Right kidney (tissue), 9 donors: ENCODE measurements at places on chromosomes 7 and 10.

GRCh38 chr10:60171436-60172013 lies 218.2 kb downstream of the ANK3 start:
- DNase-seq: no peak

DNA sequence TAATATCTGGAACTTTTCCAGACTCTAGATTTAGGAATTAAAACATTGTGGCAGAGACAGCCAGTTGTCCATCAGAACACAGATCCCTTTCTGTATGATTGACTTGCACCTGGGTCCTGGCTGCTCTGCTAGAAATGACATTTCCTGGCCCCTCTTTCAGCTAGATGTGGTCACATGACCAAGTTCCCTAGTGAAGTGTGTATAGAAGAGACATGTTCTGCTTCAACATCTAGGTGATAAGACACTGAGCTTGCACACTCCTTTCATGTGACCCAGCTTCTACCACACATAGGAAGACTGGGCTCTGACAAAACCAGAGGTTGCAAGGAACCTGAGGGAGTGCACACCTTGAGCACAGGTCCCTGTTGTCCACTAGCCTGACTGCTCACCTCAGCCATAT lies 22.8 kb upstream of the DYNC1I1 start:
- no peak for DNase-seq

- DNase-seq: no peak
These were observed 531.6 kb upstream of the IGFBP3 start for GRCh38 chr7:46452561-46453135.

DNA sequence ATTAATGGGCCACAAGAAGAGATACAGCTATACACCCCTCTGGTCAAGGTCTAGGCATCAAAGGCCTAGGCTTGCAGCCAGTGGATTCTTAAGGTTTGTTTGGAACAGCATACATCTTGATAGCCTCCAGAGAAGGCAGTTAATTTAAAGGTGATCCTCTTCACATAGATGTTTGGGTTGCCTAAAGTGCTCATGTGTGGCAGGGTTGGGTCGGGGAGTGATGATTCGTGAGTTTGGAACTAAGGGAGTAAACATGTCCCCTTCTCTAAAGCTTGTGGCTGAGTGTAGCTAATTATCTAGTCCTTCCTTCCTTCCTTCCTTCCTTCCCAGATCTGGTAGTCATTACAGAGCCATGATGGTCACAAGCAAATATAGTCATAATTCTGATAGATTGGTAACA lies 12.4 kb downstream of the PCLO start:
- DNase-seq: no peak

GRCh38 chr10:70101668-70102067 lies 31.0 kb downstream of the AIFM2 start:
- DNase-seq: no peak

- DNase-seq: no peak
These were observed 247.7 kb upstream of the MGMT start for GRCh38 chr10:129219364-129219763.

DNA sequence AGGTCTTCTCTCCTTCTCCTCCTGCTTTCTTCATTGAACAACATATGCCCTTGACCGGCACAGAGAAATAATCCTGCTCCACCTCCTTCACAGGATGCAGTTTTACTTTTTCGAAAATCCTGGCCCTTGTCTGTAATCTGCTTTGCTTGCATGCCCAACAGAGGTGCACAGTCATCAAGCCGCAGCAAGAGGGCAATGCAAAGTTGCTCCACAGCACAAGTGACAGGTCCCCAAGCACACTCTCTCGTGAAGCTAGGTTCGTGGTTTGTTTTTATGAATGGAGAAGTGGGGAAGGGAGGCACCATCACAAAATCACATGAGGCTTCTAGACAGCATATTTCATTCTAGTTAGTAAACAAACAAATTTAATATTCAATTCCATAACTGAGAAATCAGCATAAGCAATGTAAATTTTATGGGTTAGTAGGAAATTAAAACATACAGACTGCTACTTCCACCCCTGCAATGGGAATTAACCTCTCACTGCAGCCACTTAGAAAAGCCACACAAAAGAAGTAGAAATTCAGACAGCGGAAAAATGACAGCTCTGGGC lies 178.8 kb downstream of the TPK1 start:
- no peak for DNase-seq

DNA sequence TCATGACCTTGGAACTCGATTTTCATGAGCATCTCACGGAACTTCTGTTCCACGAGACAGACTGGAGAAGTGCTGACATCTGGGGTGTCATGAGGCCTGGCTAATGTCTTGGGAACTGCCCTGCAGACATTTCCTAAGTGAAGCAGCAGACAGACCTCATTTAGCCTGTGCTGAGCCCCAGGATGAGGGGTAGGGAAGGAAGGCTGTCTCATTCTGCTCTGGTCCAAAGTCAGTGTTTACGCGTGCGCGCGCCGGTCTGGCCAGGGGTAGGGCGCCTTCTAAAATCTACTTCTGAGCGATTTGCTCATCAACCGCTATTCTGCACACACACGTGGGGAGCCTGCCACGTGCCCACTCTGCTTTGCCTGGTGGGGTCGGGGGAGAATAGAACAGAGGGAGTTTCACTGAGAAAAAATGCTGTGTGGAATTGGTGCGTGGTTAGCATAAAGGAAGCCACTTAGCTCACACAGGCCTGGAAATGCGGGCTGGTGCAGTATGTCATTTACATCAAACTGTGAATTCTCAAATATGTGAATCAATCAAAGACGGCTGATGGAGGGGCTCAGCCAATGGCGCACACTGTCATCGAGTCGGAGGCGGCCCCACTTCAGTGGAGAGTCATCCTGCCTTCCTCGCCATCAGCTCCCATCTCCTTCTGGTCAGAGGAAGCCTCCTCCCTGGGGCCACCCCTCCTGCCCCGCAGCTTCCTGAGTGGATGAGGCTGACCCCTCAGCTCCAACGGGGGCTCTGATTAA lies 335.1 kb downstream of the ADARB2 start:
- no peak for DNase-seq

GRCh38 chr7:55055479-55055878 lies 36.7 kb downstream of the EGFR start:
- no peak for DNase-seq

DNA sequence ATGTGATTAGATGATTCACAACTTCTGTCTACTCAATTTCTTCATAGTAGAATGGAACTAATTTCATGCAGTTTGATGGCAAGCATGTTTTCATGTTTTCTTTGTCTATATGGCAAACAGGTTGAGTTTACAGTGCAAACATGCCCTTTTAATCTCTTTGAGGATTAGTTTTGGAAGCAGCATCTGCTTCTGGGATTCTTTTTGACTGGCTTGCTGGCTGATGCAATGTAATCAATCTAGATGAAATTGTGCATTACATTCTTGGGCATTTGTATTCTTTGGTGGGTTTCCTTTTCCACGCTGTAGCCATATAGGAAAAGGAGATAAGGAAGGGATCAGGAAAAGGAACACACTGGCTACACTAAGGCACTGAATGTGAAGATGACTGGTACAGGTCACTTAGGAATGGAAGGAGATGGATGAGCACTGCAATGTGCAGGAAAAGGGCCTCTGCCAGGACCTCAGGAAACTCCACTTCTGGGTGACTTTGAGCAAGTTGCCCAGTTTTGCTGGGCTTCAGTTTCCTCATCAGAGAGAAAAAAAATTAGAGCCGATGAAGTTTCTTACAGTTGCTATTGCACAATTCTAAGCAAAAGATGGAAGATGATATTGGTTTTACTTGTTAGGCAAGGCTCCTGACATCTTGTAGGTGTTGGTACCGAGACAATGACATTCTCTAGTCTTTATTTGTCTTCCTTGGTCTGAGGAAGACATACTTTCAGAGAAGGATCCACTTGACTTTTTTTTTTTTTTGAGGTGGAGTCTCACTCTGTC lies 269.1 kb downstream of the SUGCT start:
- DNase-seq: no peak

DNA sequence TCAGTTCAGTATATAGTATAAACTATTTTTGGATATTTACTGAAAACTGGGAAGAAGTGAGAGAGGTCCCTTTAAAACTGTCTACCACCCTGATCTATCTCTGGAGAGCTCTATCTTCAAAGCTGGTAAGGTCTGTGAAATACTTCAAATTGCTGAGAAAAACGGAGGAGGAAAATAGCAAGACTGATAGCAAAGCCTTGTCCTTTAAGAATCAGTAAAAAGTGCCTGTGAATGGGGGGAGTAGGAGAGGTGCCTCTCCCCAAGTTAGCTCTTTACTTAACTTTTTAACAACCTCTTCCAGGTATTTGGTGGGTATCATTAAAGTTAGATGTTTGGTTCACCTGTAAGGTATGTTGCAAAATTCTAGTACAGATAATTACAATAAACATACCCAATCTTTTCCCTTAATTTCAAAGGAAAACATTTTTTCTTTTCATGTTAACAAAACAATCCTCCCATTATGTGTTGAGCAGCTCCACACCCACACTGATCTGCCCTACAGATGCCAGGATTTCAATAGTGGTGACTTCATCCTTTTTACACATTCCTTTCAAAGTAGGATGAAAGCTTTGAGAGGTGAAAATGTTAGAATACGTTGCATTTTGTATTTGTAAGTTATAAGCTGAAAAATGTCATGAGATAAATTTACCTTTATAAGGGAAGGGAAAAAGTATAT lies 149.2 kb downstream of the CRPPA start:
- no peak for DNase-seq

GRCh38 chr10:132841615-132841975 lies 55.6 kb upstream of the NKX6-2 start:
- DNase-seq: no peak

DNA sequence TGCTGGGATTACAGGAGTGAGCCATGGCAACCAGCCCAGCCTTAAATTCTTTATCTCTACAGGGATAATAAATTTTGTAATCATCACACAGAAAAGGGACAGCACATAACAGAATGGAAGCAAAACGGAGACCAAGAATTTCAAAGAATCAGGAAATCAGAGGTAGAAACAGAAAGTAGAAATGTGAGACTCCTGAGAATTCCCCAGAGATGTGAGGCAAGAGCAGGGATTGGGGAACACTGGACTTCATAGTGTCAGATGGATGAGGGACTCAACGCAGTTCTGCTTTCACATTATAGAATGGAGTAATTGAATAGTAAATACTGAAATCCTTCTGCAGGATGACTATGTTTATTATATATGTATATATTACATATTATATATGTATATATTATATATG lies 52.5 kb upstream of the MPP7 start:
- no peak for DNase-seq

GRCh38 chr7:99126921-99127553 lies 16.9 kb downstream of the SMURF1 start:
- no peak for DNase-seq

- DNase-seq: no peak
These were observed 76.7 kb upstream of the HABP2 start for GRCh38 chr10:113476191-113476590.

DNA sequence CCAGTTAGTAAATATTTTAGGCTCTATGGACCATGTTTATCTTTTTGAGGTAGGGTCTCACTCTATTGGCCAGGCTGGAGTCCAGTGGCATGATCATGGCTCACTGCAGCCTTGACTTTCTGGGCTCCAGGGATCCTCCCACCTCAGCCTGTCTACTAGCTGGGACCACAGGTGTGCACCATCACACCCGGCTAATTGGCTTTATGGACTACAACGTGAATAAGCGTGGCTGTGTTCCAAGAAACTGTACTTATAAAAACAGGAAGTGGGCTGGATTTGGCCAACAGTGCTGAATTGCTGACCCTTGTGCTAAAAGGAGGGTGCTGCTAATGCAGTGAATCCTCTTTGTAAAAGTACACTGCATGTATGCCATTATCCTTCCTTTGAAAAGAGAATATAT lies 111.7 kb upstream of the CDK13 start:
- peak; percentile 11 for DNase-seq

DNA sequence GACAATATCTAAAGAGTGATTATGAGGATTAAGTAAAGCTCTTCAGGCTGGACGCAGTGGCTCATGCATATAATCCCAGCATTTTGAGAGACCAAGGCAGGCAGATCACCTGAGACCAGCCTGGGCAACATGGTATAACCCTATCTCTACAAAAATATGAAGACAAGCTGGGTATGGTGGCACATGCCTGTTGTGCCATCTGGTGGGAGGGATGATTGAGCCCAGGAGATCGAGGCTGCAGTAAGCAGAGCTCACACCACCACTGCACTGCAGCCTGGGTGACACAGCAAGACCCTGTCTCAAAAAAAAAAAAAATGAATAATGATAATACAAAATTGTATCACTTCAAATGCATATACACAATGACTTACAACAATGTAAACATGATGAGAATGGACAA lies 195.6 kb upstream of the AUTS2 start:
- no peak for DNase-seq

DNA sequence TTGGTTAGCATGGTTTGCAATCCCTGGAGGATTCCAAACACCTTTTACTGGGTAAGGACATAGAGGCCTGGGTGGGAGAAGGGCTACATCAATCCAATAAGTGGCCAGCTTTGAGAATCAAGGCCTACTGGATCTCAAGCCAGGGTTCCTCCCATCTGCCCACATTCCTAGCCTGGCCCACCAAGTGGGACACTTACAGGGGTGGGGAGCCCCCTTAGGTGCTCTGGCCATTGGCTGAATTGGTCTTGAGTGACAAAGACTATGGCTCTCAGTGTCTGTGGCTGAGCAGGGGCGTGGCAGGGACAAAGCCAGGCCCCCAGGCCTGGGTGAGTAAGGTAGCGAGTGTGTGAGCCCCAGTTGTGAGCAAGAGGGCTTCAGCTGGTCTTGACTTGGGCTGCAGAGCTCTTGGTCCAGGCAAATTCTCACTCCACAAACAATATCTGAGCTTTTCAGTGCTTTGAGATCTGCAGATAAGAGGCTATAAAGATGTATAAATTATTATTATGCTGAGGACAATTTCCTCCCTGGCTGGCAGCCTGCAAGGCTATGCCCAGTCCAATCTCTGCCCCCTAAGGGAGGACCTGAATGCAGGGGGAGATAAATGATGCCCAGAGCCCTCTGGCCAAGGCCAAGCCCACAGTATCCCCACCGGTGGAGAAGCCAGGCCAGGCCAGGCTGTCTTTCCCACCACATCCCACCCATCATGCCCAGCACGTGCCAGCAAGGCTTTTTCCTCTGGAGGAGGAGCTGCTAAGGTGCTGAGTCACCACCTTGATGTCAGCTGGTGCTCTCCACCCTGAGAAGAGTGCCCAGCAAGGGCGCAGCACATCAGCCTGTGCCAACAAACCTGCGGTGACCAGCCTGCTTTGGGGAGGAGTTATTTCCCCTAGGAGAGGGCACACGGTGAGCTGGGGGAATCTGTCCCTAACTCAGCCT lies 80.7 kb upstream of the DUSP5 start:
- DNase-seq: no peak

- DNase-seq: no peak
These were observed 19.3 kb upstream of the SLIT1 start for GRCh38 chr10:97204826-97205679.

GRCh38 chr7:1114088-1114487 lies 26.2 kb downstream of the GPER1 start:
- DNase-seq: no peak

GRCh38 chr7:79093421-79093820 lies 360.0 kb downstream of the MAGI2 start:
- no peak for DNase-seq

DNA sequence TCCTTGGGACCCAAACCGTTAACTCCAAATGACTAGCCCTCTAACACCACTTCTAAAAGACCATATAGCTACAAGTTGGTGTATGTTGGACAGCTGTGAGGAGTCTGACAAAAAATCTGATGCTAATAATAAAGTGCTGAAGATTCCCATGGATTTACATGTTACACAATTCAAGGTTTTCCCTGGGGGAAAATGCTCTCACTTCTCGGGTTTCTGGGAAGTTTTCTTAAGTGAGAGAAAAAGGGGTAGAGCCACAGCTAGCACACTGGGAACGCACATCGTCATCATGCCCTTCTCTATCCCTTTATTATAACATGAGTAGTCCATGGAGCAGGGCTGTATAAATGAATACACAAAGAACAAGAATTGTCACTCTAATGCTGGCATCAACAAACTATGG lies 162.1 kb downstream of the CHCHD3 start:
- no peak for DNase-seq
